Activated T-cell treated with anti-CD3 and anti-CD28 coated beads for 24 hours (primary cell): ENCODE measurements at places on chromosomes 2 and 18.

DNA sequence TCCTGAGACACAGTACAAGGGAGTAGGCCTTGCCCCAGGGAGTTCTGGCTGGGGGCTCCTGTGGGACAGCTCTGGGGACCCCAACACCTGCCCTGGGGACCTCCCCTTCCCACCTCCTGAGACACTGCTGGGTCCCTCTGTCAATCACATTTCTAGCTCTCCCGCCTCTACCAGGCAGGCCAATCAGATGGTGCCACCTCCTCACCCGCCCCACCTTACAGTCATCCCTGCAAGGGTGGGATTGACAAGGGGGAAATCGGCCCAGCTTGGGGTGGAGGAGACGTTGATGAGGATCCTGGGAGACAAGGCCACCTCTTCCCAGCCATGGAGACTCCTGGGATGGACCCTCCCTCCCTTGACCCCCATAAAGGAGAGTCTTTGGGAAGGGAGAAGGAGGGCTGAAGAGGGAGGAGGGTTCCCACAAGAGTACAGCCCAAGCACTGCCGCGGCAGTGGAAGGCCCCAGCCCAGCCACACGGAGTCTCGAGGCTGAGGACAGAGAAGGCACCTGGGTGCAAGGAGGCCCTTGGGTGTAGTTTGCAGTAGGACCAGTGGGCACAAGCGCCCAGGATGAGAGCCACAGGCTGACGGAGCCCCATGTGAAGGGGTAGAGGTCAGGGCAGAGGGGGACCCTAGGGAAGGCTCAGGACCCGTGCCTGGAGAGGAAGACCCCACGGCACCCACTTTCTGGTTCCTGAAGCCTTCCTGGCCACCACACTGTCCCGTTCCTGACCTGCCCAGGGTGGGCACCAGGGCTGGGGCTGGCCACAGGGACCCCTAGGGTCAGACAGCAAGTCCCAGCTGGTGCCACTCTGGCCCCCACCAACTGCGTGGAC is 109.9 kb upstream of the OTOS start:
- DNase-seq = no peak

DNA sequence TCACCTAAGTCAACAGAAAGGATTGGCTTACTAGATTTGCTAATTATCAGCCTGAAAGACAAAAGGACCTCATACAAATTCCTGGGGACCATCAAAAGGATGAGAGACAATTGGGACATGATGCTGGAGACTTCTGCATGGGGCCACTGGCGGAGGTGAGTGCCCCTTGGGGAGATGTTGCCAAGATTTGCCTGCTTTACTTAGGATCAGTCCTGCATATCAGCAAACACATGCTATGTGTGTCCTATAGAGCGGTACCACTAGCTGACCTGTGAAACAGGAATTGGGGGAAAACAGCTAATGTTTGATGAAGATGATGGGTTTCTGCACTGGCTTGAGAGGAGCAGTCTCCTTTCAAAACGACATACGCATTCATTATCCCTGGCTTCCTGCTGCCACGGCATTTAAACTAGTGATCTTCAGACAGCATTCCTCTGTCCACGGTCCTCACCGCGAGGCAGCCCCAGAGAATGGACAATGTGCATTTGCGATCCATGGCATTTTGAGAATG is 104.2 kb downstream of the TGIF1 start:
- DNase-seq = no peak

DNA sequence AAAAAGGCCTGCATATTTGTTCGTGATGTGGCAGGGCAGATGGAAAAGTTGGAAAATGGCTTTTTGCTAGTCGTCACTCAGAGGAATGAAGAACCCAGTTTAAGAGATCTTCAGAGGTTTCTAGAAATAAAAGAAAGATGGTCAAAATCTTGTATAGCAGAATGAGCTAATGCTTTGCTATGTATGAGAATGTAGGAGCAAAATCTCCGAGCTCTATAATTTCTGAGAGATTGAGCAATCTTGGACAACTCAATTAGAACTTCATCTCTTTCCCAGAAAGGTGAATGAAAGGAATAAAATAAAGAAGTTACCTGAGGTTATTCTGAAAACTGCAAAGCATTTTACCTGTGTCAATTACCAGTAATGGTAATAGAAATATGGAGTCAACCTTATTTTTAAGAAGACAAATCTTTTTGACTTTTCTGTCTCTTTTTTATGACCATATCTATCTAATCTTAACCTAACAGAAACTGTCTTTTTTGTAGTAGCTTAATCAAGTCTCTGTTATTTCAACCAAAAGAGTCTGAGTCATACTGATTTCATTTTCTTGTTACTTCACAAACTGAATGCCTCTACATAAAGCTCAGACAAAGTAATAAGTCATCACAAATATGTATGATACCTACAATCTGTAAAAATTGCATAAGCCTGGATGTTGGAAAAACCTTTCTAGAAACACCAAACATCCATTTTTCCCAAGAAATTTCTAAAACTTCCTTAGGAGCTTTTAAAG is 32.5 kb downstream of the CCDC68 start:
- no peak for DNase-seq

GRCh38 chr18:79411614-79412526 is 16.1 kb downstream of the NFATC1 start:
- no peak for DNase-seq

DNA sequence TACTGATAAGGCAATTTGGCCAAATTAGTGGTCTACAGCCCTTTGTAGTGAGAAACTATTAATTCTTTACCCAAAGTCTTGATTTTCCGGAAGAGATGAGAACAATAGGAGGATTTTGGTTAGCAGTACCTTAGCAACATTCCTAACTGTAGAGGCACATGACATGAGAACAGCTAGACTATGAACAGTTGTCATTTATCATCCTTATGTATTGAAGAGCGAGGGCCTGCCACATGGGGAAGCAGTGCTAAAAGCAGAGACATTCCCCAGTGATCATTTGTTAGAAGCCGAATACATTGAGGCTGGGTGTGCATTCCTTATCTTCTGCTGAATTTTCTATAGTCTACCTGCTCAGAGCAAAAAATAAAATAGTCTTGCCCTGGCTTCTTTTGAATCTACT is 65.2 kb downstream of the RBBP8 start:
- no peak for DNase-seq

GRCh38 chr2:23566241-23567142 is 181.5 kb downstream of the KLHL29 start:
- DNase-seq = no peak

- DNase-seq = no peak
Measured at GRCh38 chr2:46293466-46293865, 3.7 kb upstream of the EPAS1 start.

DNA sequence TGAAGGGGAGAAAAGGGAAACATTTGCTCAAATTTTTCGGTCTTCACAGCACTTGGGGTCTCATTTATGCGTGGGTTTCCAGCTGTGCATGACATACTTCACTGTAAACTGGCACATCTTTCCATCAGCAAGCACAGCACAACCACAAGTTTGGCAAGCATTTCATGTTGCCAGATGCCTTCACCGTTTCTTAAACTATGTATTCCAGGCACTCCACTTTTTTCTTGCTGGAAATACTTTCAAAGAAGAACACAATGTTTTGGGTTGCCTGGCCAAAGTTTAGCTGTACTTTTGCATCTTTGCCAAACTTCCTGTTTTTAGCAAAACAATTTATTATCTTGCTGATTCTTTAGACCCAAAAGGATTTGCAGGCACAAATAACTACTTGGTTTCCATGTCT is 194.6 kb upstream of the MEIS1 start:
- no peak for DNase-seq

- no peak for DNase-seq
Measured at GRCh38 chr2:20400787-20401488, 45.9 kb upstream of the RHOB start.

GRCh38 chr2:229749779-229750178 is 35.4 kb upstream of the DNER start:
- no peak for DNase-seq

GRCh38 chr2:208254871-208255556 is at the start of gene IDH1:
IDH1 (minus strand) TSS chr2:208255071; CDS start chr2:208251551, 3,520 bp downstream.
- peak; percentile 92 for DNase-seq

DNA sequence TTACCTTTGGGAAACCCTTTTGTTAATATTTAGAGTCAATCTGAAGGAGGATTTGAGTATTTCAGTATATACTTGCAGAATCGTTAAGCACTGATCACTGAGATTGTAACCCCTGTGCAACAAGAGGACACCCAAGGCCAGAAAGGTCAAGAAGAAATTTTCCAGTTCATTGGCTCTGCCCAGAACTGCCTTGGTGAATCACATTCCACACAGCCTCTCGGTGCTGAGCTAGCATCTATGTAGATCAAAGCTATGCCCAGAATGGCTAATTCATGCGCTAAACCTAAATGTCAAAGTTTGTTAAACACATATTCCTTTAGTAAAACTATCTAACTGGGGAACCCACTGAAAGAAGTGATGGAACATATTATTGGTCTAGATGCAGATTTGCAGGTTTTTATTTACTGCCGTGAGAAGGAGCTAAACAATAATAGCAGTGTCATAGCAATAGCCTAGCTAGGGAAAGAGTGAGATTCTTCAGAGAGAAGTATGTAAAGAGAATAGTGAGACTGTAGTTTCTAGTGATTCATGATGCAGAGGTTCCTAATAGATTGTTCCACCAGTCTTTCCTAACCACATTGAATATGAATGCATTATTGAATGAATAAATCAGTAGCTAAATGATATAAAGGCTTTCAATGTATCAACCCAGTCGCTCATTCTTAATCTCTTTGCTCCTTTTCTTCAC is 423.2 kb upstream of the CRIM1 start:
- no peak for DNase-seq

GRCh38 chr18:3333056-3333720 is 71.3 kb downstream of the MYL12B start:
- DNase-seq = no peak

DNA sequence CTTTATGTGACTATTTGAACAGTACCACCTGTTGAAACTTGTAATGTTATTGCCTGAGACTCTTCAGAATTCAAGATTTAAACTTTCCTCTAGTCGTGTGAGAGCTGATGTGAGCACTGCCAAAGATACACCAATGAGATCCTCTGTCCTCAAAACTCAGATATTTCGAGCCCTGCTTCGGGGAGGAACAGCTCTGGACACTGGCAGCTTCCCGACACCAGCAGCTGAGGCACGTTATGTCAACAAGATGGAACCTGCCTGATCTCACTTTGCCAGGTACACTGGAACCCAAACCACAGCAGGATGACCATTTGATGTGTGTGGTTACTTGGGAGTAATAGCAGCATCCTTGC is 319.9 kb upstream of the RBMS1 start:
- DNase-seq = no peak

GRCh38 chr2:9230051-9230802 is 23.6 kb downstream of the ASAP2 start:
- DNase-seq = no peak

GRCh38 chr2:65073879-65074565 is 17.8 kb downstream of the CEP68 start:
- no peak for DNase-seq

GRCh38 chr2:205280596-205281236 is 401.6 kb upstream of the NRP2 start:
- no peak for DNase-seq

DNA sequence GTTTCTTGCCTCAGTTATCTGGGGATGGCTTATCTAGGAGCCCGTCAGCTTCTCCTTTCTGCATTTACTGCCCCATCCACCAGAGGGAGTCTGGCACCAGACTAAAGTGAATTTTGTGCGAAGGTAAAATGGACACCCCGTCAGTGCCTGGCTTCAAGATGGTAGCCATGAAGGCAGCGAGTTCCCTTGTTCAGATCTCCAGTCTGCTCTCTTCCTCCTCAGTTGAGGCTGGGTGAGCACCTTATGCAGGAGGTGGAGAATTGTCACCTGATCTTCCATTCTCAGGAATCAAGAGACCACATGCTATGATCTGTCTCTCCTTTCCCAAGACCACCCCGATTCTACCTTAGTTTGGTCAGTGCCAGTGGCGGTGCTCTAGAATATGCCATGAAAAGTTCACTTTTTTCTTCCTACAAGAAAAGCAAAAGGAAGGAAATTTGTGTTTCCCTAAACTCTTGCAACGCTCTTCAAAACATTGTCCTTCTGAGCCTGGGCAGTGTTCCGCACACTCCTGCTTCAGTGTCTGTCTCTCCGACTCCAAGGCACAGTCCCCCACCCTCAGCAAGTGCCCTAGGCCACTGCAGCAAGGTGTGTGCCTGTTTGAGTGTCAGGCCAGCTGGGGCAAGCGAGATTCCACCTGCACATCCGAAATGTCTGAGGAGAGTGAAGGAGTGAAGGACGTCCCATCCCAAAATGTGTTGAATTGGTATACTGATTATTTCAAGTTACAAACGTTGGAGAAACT is 168.6 kb downstream of the SS18 start:
- DNase-seq = peak; percentile 12

DNA sequence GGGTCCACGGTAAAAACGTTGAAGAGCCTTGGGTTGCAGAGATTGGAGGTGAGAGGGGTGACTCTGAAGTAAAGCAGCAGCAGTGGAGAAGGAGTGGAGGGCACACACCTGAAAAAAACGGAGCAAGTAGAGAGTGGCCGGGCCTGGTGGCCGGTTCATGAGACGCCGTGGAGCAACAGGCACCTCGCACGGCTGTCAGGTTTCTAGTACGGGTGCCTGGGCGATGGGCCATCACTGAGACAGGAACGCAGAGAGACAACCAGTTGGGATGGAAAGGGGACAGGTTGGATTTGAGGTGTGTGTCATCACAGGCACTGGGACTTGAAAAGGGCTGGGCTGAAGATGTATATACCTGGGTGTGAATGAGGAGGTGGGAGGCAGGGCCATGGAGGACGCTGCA is 104.2 kb downstream of the MTCL1 start:
- DNase-seq = no peak

GRCh38 chr18:55328301-55328700 is 259.7 kb downstream of the TCF4 start:
- no peak for DNase-seq

GRCh38 chr2:168456521-168457189 is 583 bp downstream of the CERS6 start:
- no peak for DNase-seq

DNA sequence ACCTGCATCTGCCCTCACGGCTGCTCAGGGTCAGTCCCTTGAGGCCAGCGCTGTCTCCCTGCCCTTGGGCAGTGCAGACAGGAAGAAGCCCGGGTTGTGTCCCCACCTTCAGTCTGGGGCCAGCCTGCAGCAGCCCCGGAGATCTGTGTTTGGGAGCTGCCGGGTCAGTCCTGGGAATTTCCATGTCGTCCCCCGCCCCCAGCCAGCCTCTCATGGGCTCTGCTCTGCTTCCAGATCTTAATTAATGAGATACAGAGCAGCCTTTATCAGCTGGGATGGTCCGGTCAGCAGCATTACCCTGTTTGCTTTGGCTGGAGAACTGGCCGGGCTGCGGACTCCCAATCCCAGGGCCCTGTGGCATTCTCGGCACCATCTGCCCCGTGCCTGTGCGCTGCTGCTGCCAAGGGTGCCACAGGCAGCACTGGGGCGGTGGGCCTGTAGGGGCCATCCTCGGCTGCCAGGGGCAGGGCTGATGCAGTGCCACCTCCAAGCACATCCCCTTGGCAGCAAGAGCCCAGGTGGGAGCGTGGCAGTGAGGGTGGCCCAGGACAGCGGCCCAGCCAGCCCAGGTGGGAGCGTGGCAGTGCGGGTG is 2.4 kb downstream of the BOK start:
- DNase-seq = no peak

- no peak for DNase-seq
Measured at GRCh38 chr2:55001716-55002115, 48.5 kb downstream of the RTN4 start.
